Spinal cord (tissue), 10 donors: ENCODE measurements at places on chromosomes 12 and 14. TPM values are rescaled to one million over a fixed set of nuclear protein-coding genes. Genes with fewer than 3 reads are reported as not detected.

CYP46A1 gene
- polyA plus RNA-seq = 33.2 TPM

ZNF891 gene
- 3.6 TPM for polyA plus RNA-seq

IL26 gene
- polyA plus RNA-seq = not detected

MGST1 gene
- polyA plus RNA-seq = 132 TPM

ST8SIA1 gene
- polyA plus RNA-seq = 34.0 TPM

BTBD7 gene
- polyA plus RNA-seq = 19.1 TPM

TEX22 gene
- 4.8 TPM for polyA plus RNA-seq

CD163 gene
- 4.0 TPM for polyA plus RNA-seq

NFE2 gene
- polyA plus RNA-seq = 2.3 TPM

AQP2 gene
- polyA plus RNA-seq = 0.47 TPM

BMAL2 gene
- 18.1 TPM for polyA plus RNA-seq

CMA1 gene
- polyA plus RNA-seq = not detected

SDS gene
- 1.5 TPM for polyA plus RNA-seq

TXNRD1 gene
- polyA plus RNA-seq = 54.0 TPM

SLC24A4 gene
- polyA plus RNA-seq = 11.8 TPM

PTGDR gene
- polyA plus RNA-seq = 0.36 TPM
